ENCODE measurements at places on chromosomes 16 and 17. TPM values are rescaled to one million over a fixed set of nuclear protein-coding genes. Genes with fewer than 3 reads are reported as not detected.

The PYDC1 gene
- total RNA-seq: not detected

The GLP2R gene
- total RNA-seq: 0.30 TPM

The CLDN7 gene
- 57.6 TPM for total RNA-seq

The ZFP3 gene
- total RNA-seq: 9.7 TPM

DNA sequence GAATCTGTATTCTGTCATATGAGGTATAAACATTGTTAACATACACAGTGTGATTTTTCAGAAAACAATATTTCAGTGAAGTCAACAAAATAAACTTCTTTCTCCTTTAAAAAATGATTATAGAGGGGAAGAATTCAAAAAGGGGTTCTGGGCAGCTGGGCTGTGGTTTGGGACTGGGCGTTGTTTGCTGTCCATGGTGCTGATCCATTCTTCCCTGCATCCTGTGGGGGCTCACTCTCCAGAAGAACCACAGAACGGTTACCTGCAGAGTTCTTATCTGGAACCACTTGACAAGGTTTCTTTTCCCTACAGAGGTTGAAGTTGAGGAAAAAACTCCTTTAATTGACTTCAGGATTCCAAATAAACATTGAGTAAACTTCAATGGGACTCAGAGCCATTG is 1091.0 kb downstream of the CDH8 start:
- no peaks in the 10 kb centered on the region for H3K27me3 ChIP-seq
- no peaks in the 10 kb centered on the region for H3K36me3 ChIP-seq

GRCh38 chr16:66365651-66366050 is 840 bp upstream of the CDH5 start:
- peaks cover 47% of the 10 kb centered on the region for H3K4me1 ChIP-seq
- H3K27me3 ChIP-seq: no peaks in the 10 kb centered on the region
- H3K4me3 ChIP-seq: no peak overlapping the region
- DNase-seq: no peak
- peak overlapping the region; percentile 89 for H3K27ac ChIP-seq

- DNase-seq: peak; percentile 72
- no peaks in the 10 kb centered on the region for H3K27me3 ChIP-seq
- H3K4me3 ChIP-seq: no peak overlapping the region
- no peak overlapping the region for H3K27ac ChIP-seq
These were observed 56.3 kb downstream of the SLFN5 start for GRCh38 chr17:35299135-35299534.

- peak within 1 kb of the TSS; percentile 84 for H3K4me3 ChIP-seq
- H3K36me3 ChIP-seq: peaks cover 36% of the 10 kb centered on the region
- DNase-seq: no peak
- peak within 1 kb of the TSS; percentile 100 for H3K27ac ChIP-seq
These were observed at the start of gene CEMP1 for GRCh38 chr16:2531371-2531695. Gene CEMP1, minus strand, starts transcription at chr16:2531408. Its CDS starts 335 bp downstream, at chr16:2531073.

DNA sequence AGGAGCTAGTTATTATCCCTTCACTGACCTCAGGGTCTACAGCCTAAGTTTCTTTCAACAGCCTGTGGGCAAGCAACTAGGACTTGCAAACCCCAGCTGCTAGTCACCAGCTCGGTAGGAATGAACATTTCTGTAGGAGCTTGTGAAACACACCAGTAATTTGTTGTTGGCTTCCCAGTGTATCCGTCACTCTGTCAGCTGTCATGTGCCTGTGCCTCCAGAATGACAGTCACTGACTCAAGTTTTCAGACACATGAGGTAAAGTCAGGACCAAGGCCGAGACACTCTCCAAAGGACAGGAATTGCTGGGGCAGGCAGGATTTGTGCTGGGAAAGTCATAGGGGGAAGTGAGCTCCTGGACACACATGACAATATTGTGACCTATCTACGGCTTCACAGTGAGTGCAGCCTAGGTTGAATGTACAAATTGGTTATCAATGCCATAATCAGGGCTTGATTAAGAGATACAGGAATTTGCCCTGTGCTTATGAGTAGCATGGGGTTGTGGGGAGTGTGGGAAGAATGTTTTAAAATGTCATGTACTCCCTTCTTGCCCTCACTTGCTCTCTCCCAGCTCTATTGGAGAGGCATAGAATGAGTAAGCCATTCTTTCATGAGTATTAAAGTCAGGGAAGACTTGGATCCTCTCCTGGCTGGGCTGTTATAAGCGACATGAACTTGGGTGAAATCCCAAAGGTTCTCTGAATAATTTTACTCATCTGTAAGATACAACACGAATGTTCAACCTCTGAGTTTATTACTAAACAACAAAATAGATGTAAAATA is 391.4 kb downstream of the UTP18 start:
- no peaks in the 10 kb centered on the region for H3K4me1 ChIP-seq
- no peaks in the 10 kb centered on the region for H3K27me3 ChIP-seq

DNA sequence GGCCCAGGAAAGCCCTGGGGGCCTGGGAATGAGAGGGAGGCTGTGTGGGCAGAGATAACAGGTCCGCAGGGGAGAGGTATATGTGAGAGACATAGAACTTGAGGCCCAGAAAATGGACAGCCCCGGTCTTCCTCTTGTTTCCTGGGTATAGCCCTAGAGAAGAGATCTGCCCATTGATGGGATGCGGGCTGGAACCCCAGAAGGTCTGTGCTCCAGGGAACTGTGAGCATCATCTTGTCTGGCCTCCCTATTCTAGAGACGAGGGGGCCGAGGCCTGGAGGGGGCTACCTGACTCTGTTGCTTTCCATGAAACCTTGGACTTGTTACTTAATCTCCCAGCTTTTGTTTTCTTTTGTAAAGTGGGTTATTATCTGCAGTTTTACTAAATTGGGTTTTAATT is 53.9 kb downstream of the NKD1 start:
- H3K27ac ChIP-seq: peak overlapping the region; percentile 76
- no peaks in the 10 kb centered on the region for H3K36me3 ChIP-seq
- DNase-seq: no peak
- H3K4me1 ChIP-seq: peaks cover 21% of the 10 kb centered on the region
- H3K27me3 ChIP-seq: no peaks in the 10 kb centered on the region
- no peak overlapping the region for H3K4me3 ChIP-seq

GRCh38 chr16:85276721-85277120 is 164.4 kb upstream of the CIBAR2 start:
- no peak overlapping the region for H3K4me3 ChIP-seq
- no peaks in the 10 kb centered on the region for H3K36me3 ChIP-seq
- no peak overlapping the region for H3K27ac ChIP-seq

Data from upper lobe of left lung (tissue), 6 donors.